NCI-H524 (cell line): ENCODE measurements at places on chromosomes 12 and 14.
A peak's percentile ranks its signal among the peaks of the same experiment; 100 is the strongest.

GRCh38 chr14:102964152-102964730 is 41.8 kb downstream of the AMN start:
- no peak for DNase-seq

DNA sequence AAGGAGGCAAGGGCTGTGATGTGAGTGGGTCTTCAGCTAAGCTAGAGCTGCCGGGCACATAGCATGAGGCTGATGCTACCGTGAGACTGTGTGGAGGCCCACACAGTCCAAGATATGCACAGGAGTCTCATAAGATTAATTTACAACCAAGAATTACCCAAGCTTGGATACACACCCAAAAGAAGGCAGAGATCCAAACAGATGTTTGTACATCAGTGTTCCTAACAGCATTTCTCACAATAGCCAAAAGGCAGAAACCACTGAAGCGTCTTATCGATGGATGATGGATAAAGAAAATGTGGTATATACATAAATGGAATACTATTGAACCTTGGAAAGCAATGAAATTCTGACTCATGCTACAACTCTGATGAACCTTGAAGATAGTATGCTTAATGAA is 40.8 kb upstream of the RIC8B start:
- DNase-seq, result no peak

DNA sequence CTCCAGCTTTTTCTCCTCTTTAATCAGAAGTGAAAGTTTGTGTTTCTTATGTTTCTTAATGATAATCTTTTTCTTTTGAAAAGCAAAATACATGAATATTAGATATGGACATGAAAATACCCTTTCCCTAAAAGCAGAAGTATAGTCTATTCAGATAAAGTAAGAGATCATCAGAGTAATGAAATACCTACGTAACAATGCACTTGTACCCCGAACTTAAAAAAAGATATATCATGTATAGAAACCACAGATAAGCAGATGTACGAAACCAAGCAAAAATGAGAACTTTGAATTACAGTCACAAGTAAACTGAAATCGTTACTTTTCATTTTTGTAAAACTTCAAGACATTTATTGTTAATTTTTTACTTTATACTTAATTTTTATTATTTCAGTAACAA is 1.5 kb upstream of the GPR65 start:
- DNase-seq, result no peak

DNA sequence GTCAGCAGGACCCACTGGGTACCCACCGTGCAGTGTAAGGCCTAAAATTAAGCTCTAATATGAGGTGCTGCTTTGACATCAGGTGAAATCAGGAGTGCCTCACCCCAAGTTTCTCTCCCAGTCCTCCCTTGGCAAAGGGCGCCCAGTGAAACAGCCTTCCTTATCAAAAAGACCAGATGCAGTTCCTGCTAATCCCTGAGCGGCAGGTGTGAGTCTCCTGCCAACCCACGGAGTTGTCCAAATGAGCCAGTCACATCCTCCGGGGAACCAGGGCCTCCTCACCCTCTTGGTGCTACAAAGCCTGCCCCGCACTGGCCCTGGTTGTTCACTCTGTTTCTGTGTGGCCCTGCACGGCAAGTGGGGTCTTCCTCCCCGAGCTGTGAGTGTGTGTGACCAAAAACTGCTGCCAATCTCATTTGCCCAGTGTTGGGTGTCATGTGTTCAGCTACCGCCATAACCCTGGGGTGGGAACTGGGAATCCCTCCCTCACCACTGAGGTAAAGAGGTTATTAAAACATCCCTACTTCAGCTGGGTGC is 20.2 kb upstream of the P2RX4 start:
- no peak for DNase-seq

GRCh38 chr12:31729705-31730104 is 884 bp upstream of the AMN1 start:
- peak; percentile 21 for DNase-seq

DNA sequence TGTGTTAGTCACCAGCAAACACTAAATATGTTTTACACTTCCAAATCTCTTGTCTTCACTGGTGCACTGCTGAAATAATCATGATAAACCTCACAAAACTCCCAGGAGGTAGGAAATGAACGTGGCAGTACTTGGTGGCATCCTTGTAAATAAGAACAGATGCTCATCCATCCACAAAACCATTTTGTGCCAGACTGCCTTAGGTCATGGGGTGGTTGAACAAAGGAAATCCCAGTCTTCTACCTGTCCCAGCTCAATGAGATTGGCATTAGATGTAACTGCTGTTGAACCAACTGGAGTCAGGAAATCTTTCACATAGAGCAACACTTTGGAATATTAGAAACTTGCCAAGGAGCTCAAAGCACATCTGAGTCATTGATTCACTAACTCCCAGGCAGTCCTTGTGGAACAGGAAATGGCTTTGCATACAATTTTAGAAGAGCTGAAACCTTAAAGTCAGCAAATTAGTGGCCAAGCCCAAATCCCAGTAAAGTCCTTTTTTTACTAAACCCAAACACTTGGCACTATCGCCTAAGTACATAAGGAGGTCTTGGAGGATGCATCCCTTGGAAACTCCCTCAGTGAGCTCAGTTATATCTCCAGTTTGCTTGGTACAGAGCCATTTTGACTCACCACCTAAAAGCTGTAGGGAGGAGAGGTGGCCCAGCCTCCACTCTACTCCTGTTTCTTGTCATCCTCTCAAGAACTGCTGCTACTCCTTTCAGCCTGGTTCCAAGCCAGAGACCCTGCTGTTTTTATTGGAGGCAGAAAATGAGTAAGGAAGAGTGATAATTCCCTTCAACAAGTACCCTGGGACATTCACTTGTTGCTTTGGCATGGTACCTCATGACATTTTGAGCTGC is 208.0 kb downstream of the NOVA1 start:
- no peak for DNase-seq

DNA sequence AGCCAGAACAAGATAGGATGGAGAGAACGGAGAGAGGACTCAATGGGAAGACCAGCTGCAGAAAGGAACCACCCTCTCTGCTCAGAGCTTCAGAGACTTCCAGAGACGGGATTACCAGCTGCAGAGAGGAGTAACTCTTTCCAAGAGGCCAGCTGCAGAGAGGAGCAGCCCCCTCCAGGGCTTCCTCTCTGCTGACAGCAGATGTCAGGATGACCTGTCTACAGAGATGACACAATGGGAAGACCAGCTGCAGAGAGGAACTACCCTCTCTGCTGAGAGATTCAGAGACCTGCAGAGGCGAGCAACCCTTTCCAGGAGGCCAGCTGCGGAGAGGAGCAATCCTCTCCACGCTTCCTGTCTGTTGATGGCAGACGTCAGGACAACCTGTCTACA is 61.8 kb downstream of the KLRG1 start:
- no peak for DNase-seq

- no peak for DNase-seq
Observed at GRCh38 chr12:34291426-34291901, 269.2 kb downstream of the ALG10 start.

DNA sequence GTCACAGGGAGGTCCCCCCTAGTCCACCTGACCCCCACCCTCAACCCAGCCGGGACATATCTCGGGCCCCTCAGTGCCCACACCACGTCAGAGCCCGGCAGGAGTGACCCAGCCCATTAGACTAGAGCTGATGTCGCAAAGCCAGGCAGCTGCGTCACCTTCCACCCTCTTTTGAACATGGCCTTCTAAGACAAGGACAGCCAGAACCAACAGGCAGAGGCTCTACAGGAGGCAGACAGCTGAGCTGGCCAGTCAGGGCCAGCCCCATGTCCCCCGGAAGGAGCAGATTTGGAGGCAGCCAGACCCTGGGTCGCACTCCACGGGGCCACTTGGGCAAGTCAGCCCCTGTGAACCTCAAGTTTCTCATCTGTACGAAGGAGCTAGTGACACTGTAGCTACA is 44.1 kb downstream of the SCARB1 start:
- no peak for DNase-seq

- no peak for DNase-seq
Observed at GRCh38 chr12:120352117-120352516, 16.8 kb downstream of the MSI1 start.

DNA sequence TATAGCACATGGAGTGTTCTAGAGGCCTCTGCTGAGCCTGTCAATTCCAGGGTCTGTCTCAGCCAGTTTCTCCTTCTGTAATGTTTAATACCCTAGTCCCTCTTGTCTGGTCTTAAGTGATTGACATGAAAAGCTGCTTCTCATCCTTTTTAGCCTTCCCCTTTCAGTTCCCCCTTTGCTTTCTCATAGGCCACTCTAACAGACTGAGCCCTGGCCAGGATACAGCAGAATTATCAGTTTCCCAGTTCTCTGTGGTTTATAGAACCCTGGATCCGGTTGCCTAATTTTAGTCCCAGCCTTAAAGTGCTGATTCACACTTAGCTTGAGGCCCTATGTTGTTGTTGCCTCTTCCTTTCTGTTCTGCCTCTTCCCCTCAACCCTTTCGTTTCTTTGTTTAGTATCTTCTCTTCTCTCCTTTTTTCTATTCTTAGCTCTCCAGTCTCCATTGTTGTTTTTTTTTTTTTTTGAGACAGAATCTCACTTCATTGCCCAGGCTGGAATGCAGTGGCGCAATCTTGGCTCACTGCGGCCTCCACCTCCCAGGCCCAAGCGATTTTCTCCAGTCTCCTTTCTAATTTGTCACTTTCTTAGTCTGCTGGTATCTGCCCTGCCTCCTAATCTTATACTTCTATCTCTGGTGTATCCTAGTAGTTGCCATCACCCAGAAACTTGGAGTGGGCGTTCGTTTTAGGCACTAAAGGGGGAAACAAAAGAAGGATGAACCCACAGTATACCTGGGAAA is 2.9 kb upstream of the BIN2 start:
- no peak for DNase-seq

GRCh38 chr14:92409043-92409442 is 86.1 kb downstream of the SLC24A4 start:
- no peak for DNase-seq

DNA sequence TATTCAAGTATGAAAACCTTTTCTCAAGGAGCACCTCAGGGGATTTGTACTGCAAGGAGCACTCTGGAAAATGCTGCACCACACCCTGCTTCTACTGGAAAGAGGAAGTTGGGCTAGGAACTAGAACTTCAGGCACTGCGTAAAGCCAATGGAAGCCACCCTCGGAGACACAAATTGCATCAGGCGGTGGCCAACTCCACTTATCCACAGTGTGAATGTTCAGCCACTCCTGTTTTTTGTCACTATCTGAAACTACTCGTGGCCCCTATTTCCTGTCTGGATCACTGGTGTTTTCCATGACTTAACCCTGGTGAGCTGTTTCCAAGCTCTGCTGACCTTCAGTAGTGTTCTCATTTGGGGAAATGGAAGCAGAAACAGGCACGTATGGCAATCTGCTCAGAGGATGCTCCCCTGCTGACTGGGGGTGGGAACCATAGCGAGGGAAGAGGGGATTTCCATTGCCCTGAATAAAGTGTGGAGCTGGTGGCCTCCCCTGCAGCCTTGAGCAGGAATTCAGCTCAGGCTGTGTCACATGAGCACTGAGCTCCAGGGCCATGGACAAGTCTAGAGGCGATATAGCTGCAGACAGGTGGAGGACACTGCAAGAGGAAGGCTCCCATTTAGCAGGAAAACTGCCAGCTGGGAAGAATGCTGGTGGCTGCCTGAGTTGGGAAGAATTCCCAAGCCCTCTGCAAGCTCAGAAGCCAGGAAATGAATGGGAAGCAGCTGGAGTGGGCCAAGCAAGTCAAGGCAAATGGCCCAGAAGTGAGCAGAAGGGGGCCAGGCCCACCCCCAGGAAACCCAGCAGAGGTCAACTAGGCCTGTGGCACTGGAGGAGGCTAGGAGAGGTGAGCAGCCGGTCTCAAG is 50.5 kb upstream of the RAP1B start:
- no peak for DNase-seq

GRCh38 chr14:102848830-102849525 is 71.7 kb downstream of the TRAF3 start:
- peak; percentile 99 for DNase-seq
